ENCODE measurements at places on chromosomes 4 and X. TPM values are rescaled to one million over a fixed set of nuclear protein-coding genes. Genes with fewer than 3 reads are reported as not detected.
A peak's percentile ranks its signal among the peaks of the same experiment; 100 is the strongest.

GRCh38 chr4:56859841-56860240 lies 38.3 kb upstream of the SPINK2 start:
- DNase-seq = no peak

DNA sequence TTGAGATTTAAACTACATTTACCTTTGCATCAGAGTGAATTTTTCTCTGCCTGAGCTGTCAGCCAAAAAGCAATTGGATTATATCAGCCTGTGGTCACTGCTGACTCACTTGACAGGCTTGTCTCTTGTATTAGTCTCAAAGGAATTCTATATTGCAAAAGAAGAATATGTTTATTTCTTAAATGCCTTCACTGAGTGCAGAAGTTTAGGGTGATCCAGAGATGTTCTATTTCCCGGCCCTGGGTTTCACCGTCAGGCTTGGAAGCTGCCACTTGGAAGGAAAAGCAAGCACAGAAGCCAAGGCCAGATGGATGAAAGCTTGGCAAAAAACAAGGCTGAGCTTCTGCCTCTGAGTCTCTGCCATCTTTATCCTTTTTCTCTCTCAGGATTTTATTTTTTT lies 80.9 kb downstream of the FAM114A1 start:
- DNase-seq = peak; percentile 75

DNA sequence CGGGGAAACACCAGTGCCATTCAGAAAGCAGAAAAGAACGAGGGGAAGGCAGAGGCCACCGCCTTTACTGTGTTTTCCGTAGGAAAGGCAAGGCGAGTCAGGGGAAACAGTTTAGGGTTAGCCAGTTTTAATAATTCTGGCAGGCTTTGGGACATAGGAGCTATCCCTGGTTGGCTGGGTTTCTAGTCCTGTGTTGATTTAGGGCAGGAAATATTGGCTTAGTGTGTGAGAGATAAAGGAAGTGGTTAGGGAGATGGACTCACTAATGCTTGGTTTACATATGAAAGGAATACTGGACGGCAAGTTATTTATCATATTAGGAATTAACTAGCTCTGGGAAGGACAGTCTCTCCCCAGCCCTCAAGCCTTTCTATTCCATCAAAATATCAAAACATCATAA lies 53.1 kb downstream of the SYNPO2 start:
- DNase-seq = no peak

DNA sequence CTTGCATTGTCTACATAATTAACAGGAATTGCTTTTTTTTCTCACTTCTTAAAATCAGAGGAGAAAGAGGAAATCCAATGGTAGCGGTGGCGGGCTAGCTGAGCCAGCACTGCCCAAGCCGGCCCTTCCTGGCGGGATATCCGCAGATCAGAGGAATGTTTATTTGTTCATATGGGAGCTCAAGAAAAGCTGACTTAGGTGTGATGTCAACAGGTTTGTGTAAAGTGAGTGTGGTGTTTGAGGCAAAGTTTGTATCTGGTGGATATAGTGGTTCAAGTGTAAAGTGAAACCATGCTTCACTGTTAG lies 466 bp upstream of the SLC39A8 start:
- DNase-seq = no peak

DNA sequence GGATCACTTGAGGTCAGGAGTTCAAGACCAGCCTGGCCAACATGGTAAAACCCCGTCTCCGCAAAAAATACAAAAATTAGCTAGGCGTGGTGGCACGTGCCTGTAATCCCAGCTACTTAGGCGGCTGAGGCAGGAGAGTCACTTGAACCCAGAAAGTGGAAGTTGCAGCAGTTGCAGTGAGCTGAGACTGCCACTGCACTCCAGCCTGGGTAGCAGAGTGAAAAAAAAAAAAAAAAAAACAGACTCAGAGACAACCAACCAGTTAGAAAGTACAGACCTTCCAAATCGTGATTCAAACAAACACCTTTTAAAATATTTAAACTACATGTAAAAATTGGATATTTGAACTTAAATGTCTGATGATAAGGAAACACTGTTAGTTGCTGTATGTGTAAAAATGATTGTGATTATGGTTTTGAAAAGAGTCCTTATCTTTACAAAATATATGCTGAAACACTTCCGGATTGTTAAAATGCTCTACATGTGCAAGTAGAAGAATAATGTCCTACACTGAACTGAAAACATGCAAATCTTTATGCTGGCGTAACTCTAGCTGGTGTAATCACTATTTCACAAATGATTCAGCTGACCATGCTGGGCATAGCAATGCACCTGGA lies 37.8 kb downstream of the SH3KBP1 start:
- DNase-seq = no peak

DNA sequence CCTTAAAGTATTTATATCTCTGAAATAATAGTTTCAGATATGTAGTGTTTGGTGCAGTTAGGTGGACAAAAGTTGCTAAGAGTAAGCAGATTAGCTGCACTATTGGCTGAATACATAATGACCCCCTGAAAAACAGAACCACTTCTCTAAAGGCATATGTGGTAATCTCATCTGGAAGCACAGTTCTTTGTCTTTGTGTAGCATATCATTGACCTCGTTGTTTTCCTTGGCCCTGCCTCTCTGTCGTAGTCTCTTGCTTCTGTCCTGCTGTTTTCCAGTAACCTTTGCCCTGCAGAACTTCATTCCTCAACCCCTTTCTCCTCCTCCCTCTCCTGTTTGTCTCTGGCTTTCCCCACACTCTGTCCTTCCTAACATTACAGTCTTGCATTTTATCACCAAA lies 41.4 kb downstream of the JADE3 start:
- no peak for DNase-seq

GRCh38 chrX:89033723-89034122 lies 286.7 kb downstream of the CPXCR1 start:
- DNase-seq = no peak

DNA sequence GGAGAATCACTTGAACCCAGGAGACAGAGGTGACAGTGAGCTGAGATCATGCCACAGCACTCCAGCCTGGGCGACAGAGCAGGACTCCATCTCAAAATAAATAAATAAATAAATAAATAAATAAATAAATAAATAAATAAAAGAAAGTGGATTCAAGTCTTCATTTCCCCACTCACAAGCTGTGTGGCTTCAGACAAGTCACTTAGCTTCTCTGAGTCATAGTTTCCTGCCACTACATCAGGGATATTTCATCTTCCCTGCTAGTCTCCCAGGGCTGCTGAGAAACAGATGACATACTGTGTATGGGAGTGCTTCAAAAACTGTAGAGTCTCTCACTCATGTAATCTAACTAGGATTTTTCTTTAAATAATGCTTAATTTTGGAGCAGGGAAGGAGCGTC lies 37.2 kb downstream of the TBC1D9 start:
- no peak for DNase-seq

GRCh38 chrX:94695910-94696309 lies 1021.9 kb downstream of the FAM133A start:
- DNase-seq = no peak

- DNase-seq = no peak
Observed at GRCh38 chrX:153779891-153780677, 757 bp upstream of the SRPK3 start.

GRCh38 chrX:57286507-57287251 lies at the start of gene FAAH2:
FAAH2 (plus strand) TSS chrX:57286706; CDS start chrX:57286826, 120 bp downstream.
- DNase-seq = no peak

C4orf51 gene
- not detected for total RNA-seq

CLDN2 gene
- not detected for total RNA-seq

PPARGC1A gene
- 89.3 TPM for total RNA-seq

Measured in psoas muscle (tissue), 8 donors.